ENCODE measurements at places on chromosomes 1 and 21.

DNA sequence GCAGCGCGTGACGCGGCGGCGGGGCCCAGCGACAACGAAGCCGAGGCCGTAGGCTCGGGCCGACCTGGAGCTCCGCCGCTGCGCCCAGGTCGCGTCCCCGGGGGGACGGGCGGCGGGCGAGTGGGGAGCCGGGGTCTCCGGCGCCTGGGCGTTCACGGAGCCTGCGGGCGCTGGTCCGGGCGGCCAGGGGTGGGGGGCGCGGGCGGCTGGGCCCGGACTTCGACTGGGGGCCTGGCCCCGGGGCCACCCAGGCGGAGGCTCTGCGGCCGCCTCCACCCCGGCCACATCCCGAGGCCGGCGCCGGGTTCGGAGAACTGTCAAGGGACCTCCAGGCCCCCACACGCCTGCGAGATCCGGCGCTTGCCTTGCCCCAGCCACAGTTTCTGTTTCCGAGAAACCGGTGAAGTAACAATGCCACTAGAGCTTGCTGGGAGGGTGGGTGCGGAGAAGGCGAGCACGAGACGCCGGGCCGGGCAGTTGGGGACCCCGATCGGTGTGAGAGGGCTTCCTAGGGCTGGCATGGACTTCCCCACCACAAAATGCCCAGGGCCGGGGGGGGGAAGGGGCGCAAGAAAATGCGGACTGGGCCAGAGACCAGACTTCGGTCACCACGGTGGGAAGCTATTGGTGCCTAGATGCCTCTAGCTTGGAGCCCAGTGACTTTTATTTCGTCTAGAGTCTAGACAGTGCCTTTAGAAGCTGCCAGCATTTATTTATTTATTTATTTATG, 501 bp downstream of the FBXO6 start:
- peak; percentile 60 for DNase-seq

GRCh38 chr1:167057241-167057688, 32.9 kb downstream of the GPA33 start:
- no peak for DNase-seq

GRCh38 chr1:84170171-84170570, 26.1 kb downstream of the PRKACB start:
- no peak for DNase-seq

DNA sequence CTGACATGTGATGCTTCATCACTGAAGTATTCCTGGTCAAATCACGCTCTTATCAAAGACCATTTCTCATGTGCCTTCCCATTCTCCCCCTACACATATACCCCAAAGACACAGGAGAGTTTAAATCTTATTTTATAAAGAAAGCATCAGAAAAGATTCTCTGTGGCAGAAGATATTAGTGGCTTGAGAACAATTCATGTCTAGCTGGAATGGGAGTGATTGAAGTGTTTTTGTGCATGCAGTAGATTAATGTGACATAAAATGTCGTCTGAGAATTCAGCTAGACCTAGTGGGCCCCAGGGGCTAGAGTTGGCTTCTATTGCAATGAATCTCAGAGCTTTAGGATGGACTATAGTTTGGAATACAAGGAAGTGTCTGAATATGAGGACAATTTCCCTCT, 163.9 kb downstream of the HUNK start:
- DNase-seq = no peak

GRCh38 chr1:43569175-43569574, 38.5 kb downstream of the PTPRF start:
- DNase-seq = no peak

GRCh38 chr1:200862713-200863415, 9.9 kb upstream of the GPR25 start:
- DNase-seq = no peak

DNA sequence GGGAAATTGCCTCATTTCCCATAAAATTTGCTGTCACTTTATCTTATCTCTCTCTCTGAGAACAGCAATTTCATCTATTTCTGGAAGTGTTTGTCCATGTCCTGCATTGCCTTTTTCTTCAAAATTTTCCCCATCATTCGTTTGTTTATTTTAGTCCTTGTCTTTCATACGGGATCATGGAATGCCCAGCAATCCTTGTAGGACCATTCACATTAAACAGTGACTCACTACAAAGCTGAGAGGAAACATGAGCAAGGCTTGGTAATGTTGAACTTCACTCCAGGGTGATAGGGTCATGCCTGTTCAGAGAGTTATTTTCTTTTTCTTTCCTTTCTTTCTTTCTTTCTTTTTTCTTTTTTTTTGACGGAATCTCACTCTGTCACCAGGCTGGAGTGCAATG, 32.2 kb upstream of the HNRNPU start:
- no peak for DNase-seq

GRCh38 chr1:235918032-235918431, 51.3 kb upstream of the LYST start:
- no peak for DNase-seq

DNA sequence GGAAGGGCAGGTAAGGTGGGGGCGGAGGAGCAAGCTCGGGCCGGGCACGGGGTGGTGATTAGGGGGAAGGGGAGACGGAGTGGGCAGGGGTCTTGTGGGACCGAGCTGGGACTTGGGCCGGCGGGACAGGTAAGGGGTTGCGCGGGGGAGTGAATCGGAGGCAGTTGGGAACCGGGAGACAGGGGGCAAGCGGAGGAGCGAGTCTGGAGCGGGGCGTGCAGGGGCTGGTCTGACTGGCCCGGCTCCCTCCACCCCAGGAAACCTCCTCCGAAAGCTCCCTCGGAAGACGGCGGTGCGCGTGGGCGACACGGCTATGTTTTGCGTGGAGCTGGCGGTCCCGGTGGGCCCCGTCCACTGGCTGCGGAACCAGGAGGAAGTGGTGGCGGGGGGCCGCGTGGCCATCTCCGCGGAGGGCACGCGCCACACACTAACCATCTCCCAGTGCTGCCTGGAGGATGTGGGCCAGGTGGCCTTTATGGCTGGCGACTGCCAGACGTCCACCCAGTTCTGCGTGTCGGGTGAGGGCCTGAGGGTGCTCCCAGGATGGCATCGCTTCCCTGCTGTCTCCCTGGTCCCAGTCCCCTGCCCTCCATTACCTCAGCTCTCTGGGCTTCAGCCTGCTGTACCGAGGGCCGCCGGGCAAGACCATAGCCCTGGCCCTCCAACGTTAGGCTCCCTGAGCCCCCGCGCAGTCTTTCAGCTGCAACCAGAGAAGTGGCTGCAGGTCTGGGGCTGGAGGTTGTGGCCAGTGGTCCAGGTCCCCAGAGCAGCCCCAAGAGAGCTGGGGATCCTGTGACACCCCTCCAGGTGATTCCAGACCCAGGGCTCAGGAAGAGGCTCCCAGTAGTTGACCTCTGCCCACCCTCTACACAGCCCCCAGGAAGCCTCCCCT, 6.3 kb downstream of the OBSCN start:
- DNase-seq = no peak

- no peak for DNase-seq
Observed at GRCh38 chr1:156577550-156577949, 2.0 kb upstream of the TTC24 start.

- DNase-seq = no peak
Observed at GRCh38 chr1:216144661-216145450, 278.4 kb downstream of the USH2A start.

GRCh38 chr1:93670141-93670540, 11.5 kb downstream of the BCAR3 start:
- DNase-seq = no peak

DNA sequence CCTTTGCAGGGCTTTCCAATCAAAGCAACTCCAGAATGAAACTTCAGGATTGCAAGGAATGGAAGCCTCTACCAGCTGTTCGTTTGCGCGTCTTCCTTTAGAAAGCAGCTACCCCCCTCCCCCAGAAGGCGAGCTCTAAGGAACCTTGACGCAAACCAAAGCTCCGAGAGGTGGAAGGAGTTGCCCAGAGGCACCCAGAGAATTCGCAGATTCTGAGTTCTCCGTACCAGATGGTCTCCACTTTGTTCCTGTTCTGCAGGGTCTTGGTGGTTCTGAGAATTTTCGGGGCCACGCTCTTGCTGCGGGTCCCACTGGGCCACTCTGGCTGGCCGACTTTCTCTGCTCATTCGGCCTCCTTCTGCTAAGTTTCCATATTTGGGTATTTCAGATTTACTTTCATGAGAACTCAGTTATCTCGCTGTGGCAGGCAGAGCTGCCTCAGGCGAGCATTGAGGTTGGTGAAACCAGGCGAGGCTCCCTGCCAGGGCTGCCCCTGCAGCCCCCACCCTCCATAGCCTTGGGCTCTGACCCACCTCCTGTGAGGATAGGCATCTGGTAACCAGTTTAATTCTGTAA, 801 bp downstream of the TRAF5 start:
- peak; percentile 29 for DNase-seq

DNA sequence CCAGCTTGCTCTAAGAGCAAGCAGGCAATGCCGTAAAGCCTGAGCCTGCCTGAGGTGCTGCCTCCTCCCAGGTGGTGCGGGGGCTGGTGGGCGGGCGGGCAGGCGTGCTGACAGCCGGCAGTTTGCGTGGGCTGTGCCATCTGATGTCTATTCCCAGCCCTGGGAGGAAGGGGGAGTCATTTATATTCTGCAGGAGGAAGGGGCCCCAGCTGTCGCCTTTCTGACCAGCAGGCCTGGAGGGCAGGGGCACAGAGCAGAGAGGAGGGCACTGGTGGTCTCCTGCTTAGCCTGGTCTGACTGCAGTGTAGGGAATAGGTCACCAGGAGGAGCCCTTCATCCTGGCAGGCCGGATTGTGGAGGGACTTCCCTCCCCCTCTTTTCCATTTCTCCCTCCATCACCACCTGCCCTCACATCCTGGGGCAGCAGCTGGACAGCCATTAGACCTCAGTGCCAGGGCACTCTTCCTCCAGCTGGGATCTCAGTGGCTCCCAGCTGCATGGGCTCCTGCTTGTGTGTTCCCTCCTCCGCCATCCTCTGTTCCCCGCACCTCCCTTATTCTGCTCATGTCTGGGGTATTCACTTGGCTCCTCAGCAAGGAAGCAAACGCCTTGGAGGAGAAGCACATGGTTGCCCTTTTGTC, 4.4 kb downstream of the CYB561D1 start:
- DNase-seq = peak; percentile 46

DNA sequence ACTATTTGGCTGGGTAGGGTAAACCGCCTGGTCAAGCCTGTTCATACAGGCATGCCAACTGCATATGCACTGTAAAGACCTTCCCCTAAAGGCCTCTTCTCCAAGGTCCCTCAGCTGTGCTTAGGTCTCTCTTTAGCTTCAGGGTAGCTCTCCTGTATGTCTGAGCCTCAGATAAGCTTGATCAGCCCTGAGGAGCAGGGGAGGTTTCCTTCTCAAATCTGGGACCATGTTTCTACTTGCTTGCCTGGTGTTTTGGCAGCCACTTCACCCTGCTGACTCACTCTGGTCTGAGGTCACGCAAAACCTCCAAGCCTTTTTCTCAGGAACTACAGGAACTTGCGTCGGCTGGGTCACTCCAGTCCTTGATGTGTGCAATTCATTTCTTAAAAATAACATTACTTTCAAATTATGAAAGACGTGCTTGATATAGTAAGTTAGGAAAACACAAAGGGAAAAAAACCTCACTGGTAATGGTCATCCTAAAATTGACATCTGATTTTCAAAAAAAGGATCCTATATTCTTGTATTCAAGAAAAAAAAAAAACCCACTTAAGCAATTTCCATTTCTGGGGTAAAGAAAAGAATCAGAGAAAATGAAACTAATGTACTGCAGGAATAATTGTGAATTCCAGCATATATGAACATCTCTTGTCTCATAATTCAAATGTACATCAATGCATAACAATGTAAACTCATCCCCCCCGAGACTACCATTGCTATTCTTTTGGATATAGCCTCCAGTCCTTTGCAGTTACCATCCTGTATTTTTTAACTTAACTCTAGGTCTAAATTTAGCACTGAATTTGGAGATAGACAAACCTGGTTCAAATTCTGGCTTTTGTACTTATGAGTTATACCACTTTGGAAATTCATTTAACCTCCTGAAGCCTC, 24.8 kb upstream of the RNF19B start:
- no peak for DNase-seq

DNA sequence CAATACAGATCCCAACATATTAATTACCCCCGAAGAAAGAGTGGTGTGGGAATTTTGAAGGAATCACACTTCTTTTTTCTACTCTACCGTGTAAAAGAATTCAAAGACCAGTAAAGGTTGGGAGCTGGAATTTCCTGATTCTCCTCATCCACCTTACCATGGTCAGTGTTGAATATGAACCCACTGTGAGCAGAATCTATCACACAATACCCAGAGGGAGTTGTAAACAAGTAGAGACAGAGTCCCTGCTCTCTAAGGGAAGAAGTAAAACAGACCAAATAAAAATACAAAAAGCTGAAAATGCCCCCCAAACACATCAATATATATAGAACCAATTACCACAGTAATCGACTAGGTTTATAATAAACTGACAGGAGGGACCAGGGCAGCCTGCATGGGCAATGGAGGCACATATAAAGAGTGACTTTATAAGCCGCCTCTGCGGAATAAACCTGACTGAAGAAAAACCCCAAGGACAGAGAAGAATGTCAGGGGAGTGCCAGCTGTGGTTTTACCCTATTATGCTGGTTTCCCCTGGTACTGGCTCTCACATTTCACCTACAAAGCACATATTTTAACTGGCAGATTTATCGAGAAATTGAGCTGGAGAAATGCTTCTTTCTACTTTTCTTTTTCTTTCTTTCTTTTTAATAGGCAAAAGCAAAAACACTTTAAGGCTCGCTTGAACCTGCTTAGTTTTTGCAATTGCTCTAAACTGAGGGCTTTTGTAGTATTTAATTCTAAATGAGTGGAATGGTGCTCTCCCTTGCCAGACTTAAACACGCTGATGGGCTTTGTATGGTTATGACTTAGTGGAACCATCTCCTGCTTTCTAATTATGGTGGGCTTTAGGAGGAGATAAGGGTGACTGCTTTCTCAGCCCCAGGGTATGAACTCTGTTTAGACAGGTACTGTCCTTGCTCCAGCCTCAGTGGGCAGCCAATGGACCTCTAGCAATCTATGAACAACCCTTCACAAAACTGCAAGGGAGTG, 244.8 kb downstream of the ASTN1 start:
- DNase-seq = no peak

GRCh38 chr1:113872219-113872935, 865 bp upstream of the PTPN22 start:
- no peak for DNase-seq

DNA sequence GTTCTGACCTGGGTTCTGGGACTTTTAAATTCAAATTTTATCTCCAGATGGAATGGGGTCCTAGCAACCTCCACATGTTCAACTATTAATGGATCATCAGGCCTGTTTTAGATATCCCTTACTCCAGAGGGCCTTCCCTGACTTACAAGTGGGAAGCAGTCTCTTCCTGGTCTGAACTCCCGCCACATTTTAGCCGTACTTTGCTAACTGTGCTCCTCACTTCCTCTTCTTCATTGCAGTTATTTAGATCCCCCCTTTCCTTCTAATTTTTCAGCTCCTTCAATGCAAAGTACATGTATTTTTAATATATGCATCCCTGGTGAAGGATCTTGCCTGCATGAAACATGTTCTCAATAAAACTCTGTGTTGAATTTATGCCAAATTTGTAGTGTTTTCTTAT, 3.7 kb downstream of the CD1A start:
- DNase-seq = no peak

GRCh38 chr21:34822942-34823341, 154.1 kb downstream of the CLIC6 start:
- DNase-seq = no peak

DNA sequence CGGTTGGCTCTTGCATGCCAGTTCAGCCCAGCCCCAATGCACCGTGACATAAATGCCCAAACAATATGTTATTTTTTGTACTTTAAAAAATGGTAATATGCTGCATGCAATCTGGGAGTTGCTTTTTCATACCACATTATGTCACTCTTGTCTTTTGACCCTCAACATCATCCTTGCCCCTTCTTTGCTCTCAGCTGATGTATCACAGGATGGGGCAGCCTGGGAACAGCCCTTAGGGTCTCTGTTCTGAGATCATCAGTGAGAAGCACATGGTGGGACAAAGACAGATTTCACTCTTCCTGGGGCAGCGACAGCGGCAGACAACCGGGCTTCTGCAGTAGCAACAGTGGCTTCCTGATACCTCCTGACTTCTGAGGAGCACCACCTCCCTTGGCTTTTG, 79.5 kb downstream of the SETD4 start:
- no peak for DNase-seq
